ENCODE measurements at places on chromosomes 4 and X.

DNA sequence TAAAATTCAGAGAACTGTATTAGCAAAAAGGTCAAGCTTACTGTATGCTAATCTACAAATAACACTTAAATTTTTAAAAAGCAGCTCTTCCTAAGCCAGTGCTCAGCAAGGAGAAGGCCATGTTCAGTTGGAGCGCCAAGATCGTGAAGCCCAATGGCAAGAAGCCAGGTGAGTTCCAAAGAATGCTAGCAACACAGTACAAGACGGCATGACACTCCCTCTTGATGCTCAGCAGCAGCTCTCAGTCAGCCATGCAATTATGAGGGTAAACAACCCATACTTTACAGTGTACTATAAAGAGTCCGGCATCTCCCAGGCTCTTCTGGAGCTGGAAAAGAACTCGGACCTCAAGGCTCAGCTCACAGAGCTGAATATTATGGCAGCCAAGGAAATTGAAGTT is 34.9 kb downstream of the STX18 start:
- no peak for ATAC-seq

DNA sequence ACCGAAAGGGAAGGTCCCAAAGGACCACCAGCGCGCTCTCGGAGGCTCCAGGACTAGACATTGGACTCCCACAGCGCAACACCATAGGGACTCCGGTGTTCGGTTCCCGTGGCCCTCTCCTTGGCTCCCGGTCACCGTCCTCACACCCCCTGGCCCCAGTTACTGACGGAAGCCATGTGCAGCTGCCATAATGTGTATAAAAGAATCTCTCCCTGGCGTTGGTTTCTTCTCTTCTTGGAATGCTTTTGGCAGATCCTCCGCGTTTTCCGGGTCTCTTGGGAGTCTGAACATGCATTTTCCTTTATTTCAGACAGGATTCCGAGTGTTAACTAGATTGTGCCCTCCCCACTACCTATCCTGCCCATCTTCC is 69.8 kb downstream of the FBXO8 start:
- no peak for ATAC-seq

- no peak for ATAC-seq
Observed at GRCh38 chr4:8872402-8873291, 1.0 kb upstream of the HMX1 start.

DNA sequence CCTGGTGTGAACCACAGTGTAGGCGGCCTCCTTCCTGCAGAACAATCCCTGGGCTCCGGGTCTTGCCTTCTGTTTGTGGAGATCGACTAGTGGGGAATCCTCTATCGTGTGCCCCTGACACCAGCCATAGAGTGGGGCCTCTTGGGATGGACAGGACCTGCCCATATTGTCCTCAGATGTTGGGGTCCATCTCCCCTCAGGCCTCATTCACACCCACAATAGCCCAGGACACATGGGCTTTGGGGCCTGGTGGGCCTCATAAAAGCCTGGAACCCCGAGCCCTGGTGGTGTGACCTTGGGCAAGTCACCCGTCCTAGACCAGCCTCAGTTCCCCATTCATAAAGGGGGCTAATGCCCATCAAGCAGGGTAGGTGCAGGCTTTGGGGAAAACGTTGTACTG is 13.2 kb upstream of the GAGE10 start:
- ATAC-seq: no peak

- ATAC-seq: peak; percentile 42
Observed at GRCh38 chr4:101205916-101206315, 141.4 kb downstream of the PPP3CA start.

DNA sequence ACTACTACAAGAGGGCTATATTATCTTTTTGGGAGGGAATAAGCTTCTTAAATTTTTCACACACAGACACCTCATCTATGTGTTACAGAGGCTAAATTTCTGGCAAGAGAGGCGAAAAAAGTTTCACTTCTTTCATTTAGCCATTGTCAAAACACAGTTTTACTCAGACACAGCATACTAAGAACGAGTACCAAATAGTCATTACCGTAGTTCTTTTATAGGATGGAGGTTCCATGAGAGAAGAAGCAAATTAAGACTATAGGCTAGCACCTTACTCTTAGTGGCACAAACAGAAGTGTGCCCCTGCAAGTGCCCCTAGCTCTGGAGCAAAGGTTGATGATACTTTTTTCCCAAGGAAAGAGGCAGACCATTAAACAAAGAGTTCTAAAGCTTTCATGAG is 26.2 kb downstream of the UGT2B7 start:
- ATAC-seq: no peak

- peak; percentile 79 for ATAC-seq
Observed at GRCh38 chr4:150867148-150867547, 147.9 kb downstream of the LRBA start.

DNA sequence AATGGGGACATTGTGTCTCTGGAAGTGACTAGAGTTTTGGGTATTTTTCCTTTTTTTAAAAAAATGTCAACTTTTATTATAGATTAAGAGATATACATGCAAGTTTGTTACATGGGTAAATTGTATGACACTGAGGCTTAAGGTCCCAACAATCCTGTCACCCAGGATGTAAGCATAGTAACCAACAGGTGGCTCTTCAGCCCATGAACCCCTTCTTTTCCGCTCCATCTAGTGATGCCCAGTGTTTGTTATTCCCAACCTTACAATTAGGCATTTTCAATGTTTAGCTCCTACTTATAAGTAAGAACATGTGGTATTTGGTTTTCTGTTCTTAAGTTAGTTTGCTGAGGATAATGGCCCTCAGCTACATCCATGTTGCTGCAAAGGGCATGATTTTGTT is 102.7 kb downstream of the GRID2 start:
- no peak for ATAC-seq

All from motor neuron (in vitro differentiated cells).